NCI-H82 (cell line): ENCODE measurements at places on chromosomes 5 and 9.

- DNase-seq: no peak
Measured at GRCh38 chr5:126508251-126508961, 85.2 kb downstream of the GRAMD2B start.

GRCh38 chr5:67857502-67857901, 358.1 kb upstream of the PIK3R1 start:
- no peak for DNase-seq

- DNase-seq: no peak
Measured at GRCh38 chr9:27183701-27184100, 74.7 kb downstream of the TEK start.

- no peak for DNase-seq
Measured at GRCh38 chr5:115470921-115471320, 73.7 kb downstream of the FEM1C start.

GRCh38 chr5:111472096-111472495, 40.2 kb downstream of the STARD4 start:
- no peak for DNase-seq

- DNase-seq: no peak
Measured at GRCh38 chr5:180820788-180821321, 18.2 kb upstream of the MGAT1 start.

- DNase-seq: peak; percentile 46
Measured at GRCh38 chr5:123787635-123788034, 275.7 kb downstream of the CSNK1G3 start.

DNA sequence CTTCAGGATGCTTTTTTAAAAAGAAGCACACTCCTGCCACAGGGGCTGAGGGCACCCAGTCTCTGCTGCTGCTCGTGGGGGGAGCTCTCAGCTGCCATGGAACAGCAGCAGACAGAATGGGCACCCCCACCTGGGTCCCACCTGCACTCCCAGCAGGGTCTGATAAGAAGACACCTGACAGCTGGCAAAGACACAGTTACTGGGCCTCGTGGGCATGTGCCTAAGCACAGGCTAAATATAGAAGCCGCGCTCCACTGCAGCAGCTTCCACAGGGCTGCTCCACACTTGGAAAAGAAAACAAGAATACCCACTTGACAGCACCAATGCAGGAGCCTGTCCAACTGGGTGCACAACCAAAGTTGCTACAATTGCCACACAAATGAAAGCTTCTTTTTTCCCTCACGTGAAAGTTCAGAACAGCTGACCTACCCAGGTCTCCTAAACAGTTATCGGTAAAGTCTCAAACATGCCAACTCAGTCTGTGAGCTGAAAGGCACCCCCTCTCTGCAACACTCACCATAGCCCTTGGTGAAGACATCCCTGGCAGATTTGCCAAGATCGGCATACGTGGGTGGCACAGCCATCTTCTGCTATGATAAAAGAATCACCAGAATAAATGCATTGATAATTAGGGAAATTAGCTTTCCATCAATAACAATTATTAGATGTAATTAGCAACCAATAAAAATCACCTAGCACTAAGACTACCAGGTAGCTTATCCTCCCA, 12.2 kb downstream of the VDAC1 start:
- DNase-seq: no peak

DNA sequence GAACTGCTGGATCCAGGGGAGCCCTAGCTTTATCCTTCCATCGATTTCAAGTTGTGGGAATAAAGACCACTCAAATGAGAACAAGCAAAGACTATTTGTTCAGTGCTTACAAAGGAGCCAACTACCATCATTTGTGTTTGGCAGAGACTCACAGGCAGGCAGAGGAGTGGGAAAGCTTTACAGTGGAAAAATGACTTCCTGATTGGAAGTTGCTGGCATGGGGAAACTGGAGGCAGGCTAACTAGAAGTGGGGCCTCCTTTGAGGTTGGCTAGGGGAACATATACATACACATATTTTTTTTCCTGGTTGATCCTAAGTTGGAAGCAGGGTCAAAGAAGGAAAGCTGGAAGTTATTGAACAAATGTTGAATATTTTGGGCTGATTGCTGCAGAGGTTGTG, 121.7 kb downstream of the ACTBL2 start:
- DNase-seq: no peak

- DNase-seq: no peak
Measured at GRCh38 chr5:91018200-91018599, 364.9 kb downstream of the ARRDC3 start.

DNA sequence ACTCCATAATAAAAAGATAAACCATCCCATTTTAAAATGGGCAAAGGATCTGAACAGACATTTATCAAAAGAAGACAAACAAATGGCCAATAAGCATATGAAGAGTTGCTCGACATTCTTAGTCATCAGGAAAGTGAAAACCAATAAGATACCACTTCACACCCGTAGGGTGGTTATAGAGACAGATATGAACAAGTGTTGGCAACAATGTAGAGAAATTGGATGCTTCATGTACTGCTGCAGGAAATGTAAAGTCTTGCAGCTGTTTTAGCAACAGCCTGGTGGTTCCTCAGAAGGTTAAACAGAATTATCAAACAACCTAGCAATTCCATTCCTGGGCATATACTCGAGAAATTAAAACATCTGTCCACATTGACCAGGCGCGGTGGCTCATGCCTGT, 42.5 kb downstream of the GTF3C4 start:
- DNase-seq: no peak

DNA sequence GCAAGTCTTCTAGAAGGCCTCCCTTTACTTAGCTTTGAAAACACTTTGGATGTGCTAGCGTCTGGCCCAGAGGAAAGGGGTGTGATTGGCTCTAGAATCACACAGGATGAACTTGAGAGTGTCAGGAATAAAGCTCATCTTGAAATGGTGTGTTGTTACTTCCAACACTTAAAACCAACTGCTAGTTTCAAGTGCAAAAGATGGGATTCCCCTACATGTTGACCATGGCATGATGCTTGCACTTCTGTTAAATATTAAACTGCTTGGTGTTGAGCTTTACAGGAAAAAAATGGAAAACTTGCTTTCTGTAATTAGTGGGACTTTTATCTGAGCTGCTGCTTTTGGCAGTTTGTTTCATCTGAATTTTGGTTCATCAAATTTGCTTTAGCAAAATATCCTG, 261.1 kb downstream of the MED10 start:
- no peak for DNase-seq

DNA sequence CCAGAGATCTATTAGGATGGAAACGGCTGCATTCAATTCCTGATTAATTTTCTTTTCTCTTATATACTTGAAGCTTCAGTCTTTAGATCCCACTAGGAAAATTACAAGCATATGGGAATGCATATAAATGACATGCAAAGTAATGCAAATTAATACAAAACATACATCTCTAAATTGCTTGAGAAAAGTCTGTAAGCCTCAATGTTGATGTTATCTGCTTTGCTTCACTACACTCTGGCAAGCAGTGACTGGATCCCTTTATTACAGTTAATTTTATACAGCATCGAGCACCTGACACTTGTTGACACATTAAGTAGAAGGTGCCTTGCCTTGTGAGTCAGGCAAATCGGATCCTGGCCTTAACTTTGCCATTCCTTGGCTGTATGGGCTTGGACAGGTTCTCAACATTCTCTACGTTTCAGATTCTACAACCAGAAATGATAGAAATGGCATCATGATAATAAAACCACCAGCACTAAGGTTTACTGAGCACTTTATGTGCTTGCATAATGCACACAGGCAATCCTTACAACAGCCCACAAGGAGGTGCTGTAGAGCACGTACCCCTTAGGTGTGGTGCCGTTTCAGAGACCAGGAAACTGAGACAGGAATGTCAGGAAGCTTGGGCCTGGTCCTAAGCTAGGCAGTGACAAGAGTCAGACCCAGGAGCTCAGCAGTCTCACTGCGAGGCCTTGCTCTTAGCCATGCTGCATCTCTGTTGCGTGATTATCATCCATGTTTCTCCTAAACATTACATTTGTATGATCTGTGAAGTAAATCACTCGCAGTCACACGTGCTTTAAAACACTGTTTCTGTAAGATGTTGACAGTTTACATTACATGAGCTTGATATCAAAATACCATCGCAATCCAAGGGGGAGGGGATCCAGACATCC, 2.7 kb downstream of the GCNT4 start:
- DNase-seq: peak; percentile 78

- peak; percentile 63 for DNase-seq
Measured at GRCh38 chr5:65037831-65038815, 269.4 kb downstream of the CWC27 start.

GRCh38 chr5:139660923-139661814, 13.0 kb downstream of the CXXC5 start:
- DNase-seq: peak; percentile 62

DNA sequence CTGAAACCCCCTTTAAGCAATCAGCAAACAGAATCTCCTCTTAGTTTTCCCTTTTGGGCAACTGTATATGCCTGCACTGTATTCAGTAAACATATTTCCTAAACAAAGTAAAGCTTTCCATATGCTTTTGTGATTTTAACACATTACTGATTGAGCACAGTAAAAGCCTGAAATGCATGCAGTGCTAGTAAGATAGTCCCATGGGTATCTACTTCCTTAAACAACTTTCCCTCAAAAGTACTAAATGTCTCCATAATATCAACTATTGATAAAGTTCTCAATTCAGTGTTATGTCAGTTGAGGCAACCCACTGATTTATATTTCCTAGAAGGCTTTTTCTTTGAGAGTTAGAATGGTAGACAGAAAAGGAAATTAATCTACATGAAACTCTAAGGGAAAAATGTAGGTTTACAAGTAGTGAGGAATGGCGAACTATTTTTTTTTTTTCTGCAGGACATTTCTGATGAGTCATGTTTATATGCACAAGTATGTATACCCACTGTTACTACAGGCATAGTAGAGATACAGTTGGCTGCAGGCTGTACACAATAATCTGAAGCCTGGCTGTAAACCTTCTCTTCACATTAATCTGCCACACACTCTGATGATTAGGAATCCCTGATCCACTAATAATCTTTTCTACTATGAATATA, 31.2 kb upstream of the CEP120 start:
- DNase-seq: peak; percentile 82

DNA sequence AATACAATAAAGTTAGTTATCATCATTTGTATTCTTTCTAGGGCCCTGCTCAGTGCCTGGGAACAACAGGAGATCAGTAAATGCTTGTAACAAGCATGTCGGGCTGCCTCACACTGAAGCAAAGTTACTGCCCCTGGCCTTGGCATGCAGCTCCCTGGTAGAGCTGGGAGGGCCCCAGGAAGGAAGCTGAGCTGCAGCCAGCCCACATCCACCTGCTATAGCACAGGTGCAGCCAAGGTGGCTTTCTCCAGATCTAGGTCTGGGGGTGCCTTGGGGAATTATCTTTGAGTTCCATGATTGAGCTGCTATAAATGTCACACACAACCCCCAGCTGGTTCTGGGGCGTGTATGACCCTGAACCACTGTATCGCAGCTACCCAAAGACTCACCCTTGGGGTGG, 293.4 kb upstream of the MSX2 start:
- DNase-seq: no peak

- DNase-seq: no peak
Measured at GRCh38 chr5:11560915-11561697, 343.1 kb downstream of the CTNND2 start.
